Renal cortical epithelial cell (primary cell): ENCODE measurements at places on chromosomes 12 and 14. TPM values are rescaled to one million over a fixed set of nuclear protein-coding genes. Genes with fewer than 3 reads are reported as not detected.

DNA sequence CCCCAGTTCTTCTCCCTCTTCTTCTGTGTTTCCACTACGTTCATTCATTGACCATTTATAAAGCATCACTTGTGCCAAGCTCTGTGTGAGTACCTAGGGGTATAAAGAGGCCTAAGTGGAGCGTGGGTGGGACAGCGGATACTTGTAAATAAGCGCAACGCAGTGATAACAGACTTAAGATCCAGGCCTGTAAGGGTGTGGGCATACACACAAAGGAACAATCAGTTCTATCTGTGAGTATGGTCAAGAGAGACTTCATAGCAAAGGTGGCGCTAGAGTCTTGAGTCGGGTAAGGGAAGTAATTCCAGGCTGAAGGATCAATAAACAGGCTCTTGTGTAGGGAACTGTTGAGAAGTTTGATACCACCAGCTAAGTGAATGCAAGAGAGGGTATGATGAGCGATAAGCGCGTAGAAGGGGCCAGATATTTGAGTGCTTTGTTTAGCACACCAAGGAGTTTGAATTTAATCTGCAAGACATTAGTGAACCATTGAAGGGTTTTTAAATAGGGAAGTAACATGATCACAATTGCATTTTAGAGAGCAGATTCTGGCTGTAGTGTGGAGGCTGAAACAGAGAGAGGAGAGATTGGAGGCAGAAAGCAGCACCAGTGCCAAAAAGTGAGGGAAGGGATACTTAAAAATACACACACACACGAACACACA is 1.0 kb upstream of the GXYLT1 start:
- no peak for DNase-seq

Gene ZNF891
- total RNA-seq: 0.52 and 2.0 TPM in 2 replicates

DNA sequence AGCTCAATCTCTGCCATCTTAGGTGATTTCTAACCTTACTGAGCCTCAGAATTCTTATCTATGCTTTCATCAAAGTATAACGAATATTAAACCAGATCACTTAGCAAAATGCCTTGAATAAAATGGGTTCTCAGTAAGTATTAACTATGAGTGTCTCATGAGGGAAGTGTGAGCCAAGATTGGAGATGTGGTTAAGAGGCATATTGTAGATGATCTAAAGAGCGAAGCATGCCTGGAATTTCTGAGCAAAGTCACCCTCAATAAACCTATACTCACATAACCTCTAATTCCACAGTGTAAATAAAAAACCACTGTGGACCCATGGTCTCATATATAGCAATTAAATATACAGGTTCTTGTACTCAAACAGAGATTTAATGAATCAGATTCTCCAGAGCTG is 193.1 kb upstream of the FSCB start:
- peak; percentile 40 for DNase-seq

DNA sequence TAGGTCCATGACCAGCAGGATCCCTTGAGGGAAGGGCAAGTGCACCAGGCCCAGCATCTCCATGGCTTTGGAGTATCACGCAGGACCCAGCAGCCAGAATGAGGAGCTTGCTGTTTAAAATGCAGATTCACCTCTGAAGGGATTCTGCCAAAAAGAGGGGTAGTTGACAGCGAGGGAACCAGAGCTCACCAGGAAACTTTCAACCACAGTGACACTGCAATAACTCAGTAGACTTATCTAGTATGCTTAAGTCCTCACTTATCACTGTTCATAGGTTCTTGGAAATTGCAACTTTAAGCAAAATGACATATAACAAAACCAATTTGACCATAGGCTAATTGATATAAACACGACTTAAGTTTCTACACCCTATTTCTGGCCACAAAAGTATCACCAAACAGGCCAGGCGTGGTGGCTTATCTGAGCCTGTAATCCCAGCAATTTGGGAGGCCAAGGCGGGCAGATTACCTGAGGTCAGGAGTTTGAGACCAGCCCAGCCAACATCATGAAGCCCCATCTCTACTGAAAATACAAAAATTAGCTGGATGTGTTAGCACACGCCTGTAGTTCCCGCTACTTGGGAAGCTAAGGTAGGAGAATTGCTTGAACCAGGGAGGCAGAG is 21.4 kb upstream of the CKAP4 start:
- no peak for DNase-seq

DNA sequence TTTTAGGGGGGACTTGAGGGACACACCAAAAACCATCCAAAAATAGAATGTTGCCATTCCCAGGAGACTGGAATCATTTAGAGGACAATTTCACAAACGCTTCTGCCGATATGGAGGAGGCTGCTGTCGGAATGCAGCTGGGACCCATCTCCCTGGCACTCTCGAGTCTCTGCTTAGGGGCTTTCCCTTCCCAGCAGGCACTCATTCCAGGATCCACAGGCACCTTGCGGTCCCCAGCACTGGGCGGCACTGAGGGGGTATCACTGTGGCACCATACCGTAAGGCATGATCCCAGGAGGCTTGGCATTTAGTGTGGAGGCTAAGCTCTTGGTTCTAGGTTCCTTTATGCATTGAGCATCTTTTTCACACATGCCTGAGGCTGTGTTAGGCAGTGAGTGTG is 36.6 kb upstream of the LTBP2 start:
- no peak for DNase-seq

- peak; percentile 43 for DNase-seq
Measured at GRCh38 chr14:73176685-73177084, 40.4 kb downstream of the PSEN1 start.

DNA sequence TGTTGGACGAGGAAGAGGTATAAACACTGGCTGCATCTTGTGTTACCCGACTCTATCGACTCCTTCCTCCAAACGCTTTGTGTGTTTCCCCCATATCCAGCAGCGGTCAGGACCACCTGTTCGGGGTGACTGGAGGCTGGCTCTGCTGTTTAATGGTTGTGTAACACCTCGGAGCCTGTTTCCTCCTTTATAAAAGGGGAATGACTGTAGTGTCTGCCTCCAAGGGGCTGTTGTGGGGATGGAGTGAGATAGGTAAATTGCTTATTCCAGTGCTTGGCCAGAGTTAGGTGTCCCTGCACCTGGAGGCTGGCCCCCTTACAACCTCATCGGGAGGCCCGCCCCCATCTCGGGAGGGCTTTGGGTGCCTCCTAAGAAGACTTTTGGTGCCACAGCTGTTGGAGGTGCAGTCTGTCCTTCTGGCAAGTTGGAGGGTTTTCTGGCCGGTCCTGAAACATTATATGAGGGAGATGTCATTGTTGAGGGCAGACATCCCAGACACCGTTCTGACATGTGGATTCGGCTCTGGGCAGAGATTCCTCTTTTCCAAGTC is 1.1 kb downstream of the MLXIP start:
- DNase-seq: no peak

DNA sequence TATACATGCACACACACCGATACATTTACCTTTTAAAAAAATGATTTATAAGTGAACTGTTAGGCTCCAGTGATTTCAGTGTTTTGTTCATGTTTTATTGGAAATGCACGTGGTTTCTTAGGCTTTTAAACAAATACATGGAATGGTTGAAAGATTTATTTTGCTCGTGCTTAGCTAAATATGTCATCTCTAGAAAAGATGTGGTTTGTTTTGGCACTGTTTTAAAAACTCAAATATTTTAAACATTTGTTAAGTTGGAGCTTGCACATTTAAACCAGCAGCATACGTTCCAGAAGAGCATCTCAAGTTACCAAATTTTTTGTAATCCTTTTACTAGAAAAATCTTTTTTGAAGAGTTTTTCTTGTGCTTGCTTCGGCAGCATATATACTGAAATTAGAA is 44.5 kb downstream of the FOXA1 start:
- no peak for DNase-seq

GRCh38 chr12:50778663-50779590 is 15.0 kb downstream of the ATF1 start:
- DNase-seq: no peak

DNA sequence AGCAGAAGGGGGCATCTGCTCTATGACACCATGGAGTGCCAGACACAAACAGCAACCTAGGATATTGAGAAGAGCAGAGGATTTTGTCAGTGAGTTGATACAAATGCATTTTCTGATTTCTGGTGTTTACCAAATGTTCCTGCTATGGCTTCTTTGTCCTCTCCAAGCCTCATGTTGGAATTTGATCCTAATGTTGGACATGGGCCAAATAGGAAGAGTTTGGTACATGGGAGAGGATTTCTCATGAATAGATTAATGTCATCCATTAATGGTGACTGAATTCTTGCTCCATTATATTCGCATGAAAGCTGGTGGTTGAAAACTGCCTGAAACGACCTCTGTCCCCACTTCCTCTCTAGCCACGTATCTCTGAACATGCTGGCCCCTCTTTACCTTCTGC is 1002.2 kb upstream of the FLRT2 start:
- no peak for DNase-seq

DNA sequence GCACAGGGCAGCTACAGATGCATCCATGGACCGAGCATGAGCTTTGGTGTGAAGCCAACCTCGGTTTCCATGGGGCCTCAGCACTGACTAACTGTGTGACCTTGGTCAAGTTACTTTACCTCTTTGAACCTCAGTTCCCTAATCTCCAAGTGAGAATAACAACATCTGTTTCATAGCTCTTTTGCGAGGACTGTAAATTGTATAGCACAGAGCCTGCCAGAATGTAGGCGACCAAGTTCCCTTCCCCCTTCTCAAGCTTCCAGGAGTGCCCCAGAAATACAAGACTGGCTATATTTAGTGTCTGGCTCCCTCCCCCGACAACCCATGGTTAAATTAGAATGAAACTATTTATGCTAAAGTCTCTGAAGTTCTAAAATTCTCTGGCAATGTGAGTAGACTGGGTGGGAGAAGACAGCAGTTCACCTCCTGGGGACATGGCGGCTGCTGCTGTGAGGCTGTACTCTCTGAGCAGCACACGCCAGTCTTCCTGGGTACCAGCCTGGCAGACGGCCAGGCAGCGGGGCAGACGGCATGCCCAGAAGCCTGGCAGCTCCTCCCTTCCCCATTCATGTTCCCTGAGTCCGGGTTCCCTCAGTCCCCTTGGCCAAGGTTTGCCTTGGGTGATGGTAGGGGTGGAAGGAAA is 22.0 kb upstream of the TMED10 start:
- no peak for DNase-seq

Gene CAPS2
- 0.87 and 11.6 TPM in 2 replicates for total RNA-seq

Gene LAG3
- total RNA-seq: not detected in 2 replicates
